ENCODE measurements at places on chromosomes 3 and 15.
A peak's percentile ranks its signal among the peaks of the same experiment; 100 is the strongest.

- DNase-seq = no peak
Measured at GRCh38 chr15:70523192-70523591, 240.2 kb downstream of the UACA start.

GRCh38 chr3:113546414-113546893, 14.1 kb downstream of the SIDT1 start:
- DNase-seq = no peak

DNA sequence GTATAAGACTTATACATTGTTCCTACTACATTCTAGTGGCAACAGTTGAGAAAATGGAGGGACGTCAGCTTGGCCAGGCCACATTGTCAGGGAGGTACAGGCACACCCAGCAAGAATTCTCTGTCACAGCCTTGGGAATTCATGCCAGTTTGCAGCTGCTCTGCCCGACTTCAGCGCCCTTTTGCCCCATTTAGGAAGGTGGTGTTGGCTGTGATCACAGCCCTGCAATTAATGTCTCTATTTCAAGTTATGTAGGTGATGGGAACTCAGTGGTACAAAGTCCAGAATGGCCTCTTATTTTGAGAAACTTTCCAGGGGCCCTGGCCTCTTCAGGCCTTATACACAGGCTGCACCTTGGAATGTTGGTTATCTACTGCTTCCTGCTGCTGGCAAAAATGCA, 26.7 kb downstream of the AMOTL2 start:
- no peak for DNase-seq

DNA sequence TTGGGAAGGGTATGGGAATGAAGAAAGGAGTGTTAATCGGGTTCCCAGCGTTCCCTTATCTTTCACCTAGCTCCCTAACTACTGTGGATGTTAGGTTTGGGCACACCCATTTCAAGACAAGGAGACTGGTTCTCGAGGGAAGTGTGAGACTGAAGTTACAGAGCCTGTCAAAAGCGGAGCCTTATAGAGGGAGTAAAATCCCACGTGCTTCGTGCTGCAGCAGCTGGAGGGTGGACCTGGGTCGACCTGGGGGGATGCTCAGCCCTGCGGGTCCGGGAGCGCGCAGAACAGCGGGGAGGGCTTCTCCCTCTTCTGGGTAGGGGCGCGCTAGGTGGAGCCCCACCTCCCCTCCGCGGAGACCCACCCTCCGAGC, 314 bp upstream of the TMED3 start:
- no peak for DNase-seq

- DNase-seq = peak; percentile 32
Measured at GRCh38 chr3:126113733-126114442, 30.0 kb upstream of the SLC41A3 start.

GRCh38 chr15:64131547-64131946, 20.0 kb upstream of the SNX22 start:
- DNase-seq = no peak
